Lower leg skin (tissue), 4 donors: ENCODE measurements at places on chromosomes 2 and 18. TPM values are rescaled to one million over a fixed set of nuclear protein-coding genes. Genes with fewer than 3 reads are reported as not detected.

The ABCG5 gene
- not detected for total RNA-seq

The SNTG2 gene
- 10.5 TPM for total RNA-seq

The FAM98A gene
- total RNA-seq: 30.3 TPM

The TPO gene
- total RNA-seq: 1.1 TPM

The SLC9A4 gene
- 2.7 TPM for total RNA-seq

The MEP1B gene
- not detected for total RNA-seq

The CASP10 gene
- total RNA-seq: 4.1 TPM

The SERPINB13 gene
- 15.2 TPM for total RNA-seq

The DYSF gene
- 3.1 TPM for total RNA-seq

The TGOLN2 gene
- 90.4 TPM for total RNA-seq

The ATP6V1B1 gene
- 110 TPM for total RNA-seq

The CNDP1 gene
- not detected for total RNA-seq

The FANCL gene
- 11.1 TPM for total RNA-seq

The LRRTM1 gene
- total RNA-seq: 0.10 TPM

The SSB gene
- 29.1 TPM for total RNA-seq

The SLC4A5 gene
- total RNA-seq: 4.0 TPM

The ALLC gene
- total RNA-seq: 1.1 TPM

The RUFY4 gene
- not detected for total RNA-seq

The SLC38A11 gene
- 0.32 TPM for total RNA-seq

The PUM2 gene
- 88.1 TPM for total RNA-seq

The TANC1 gene
- 111 TPM for total RNA-seq

The CDKL4 gene
- 1.1 TPM for total RNA-seq

The PAX8 gene
- 5.2 TPM for total RNA-seq

The SPATA3 gene
- total RNA-seq: not detected

The GREB1 gene
- 3.7 TPM for total RNA-seq

The PCGF1 gene
- 19.0 TPM for total RNA-seq

The COLEC12 gene
- 14.5 TPM for total RNA-seq

The CPLX4 gene
- not detected for total RNA-seq

The UGT1A10 gene
- not detected for total RNA-seq

The KCNJ3 gene
- 0.42 TPM for total RNA-seq

The CNOT9 gene
- 30.1 TPM for total RNA-seq

The TTR gene
- not detected for total RNA-seq

The CYTIP gene
- total RNA-seq: 10.8 TPM

The CNTNAP5 gene
- not detected for total RNA-seq

The CFLAR gene
- total RNA-seq: 151 TPM

The SLC23A3 gene
- total RNA-seq: 1.4 TPM

The UGT1A8 gene
- not detected for total RNA-seq

The NEURL3 gene
- 0.93 TPM for total RNA-seq

The BBS5 gene
- 5.4 TPM for total RNA-seq
